GM12891 (cell line): ENCODE measurements at places on chromosomes 3 and 15.

DNA sequence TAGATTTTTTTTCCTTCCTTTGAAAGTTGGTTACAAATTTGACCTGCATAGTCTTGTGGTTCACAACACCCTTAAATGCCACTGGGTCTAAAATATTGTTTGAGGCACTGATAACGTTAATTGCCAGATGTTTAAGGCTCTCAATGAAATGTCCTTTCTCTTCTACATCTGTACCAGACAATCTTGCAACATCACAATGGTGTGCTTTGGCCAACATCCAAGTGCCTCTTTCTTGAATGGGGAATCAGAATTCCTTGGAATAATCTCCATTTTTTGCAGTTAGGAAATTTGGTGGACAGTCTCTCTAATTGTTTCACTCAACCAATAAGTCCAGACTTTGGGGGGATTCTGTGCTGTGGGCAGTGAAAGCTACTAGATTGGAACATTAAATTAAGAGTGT, 26.0 kb upstream of the PEX5L start:
- no peak for DNase-seq

GRCh38 chr3:98136631-98137030, 6.1 kb downstream of the OR5H1 start:
- no peak for DNase-seq

- DNase-seq, result no peak
Measured at GRCh38 chr15:37221671-37222145, 121.4 kb upstream of the MEIS2 start.

DNA sequence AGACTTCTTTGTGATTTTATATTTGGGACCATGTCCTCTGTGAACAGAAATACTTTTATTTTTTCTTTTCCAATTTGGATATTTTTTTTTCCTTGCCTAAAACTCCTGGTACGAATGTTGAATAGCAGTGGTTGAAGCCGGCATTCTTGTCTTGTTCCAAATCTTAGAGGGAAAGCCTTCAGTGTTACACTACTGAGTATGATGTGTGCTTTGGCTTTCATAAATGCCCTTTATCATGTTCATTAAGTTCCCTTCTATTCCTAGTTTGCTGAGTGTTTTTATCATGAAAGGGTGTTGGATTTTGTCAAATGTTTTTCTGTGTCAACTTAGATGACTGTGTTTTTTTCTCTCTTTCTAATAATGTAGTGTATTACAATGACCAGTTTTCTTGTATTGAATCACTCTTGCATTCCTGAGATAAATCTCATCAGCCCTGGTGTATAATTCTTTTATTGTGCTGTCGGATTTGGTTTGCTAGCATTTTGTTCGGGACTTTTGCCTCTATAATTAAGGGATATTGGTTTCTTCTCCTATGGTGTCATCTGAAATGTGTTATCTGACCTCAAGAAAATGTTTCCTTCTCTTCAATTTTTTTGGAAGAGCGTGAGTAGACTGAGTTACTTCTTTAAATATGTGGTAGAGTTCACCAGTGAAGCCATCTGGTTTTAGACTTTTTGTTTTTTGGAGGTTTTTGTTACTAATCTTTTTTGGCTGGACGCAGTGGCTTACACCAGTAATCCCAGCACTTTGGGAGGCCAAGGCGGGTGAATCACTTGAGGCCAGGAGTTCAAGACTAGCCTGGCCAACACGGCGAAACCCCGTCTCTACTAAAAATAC, 33.3 kb downstream of the MAP1A start:
- no peak for DNase-seq

GRCh38 chr15:58241872-58242271, 103.7 kb downstream of the AQP9 start:
- no peak for DNase-seq

DNA sequence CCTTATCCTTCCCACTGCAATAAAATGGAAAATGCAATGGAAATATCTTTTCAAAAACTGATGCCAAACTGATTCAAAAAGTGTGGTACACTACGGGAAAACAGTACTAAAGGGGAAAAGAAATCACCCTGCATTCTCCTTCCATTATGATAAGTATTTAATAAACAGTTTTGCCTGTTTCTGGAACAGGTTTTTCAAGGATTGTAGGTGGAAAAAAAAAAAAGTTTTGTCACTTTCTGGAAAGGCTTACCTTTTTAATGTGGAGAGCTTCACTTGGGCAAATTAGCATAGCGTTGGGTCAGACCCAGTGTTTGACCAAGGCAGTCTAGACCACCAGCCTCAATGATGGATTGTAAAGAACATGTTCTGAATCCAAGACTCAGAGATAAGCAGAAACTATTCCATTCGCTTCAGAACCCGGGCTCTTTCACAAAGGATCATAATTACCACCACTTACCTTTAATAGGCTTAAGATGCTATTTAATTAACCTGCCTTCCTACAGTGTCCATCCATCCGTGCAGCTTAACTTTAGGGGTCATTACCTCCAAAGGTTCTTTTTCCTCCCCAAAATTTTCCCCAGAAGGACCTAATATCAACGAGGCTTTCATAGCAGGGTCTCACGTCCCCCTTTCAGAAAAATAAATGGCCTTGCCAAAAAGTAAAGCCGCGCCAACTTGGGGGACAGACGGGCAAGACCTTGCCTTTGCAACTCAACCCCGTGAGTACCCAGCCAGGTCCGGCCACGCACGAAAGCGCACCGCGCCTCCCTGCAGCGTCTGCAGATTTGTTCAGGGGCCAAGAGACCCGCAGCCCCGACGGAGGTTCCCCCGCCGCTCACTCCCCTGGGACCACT, 1.0 kb downstream of the DCBLD2 start:
- DNase-seq, result peak; percentile 5

GRCh38 chr3:53900666-53901331, 9.1 kb upstream of the SELENOK start:
- DNase-seq, result no peak

- no peak for DNase-seq
Measured at GRCh38 chr3:38169027-38169317, 3.6 kb downstream of the OXSR1 start.

GRCh38 chr3:23740517-23740965, 65.2 kb upstream of the UBE2E1 start:
- DNase-seq, result no peak

DNA sequence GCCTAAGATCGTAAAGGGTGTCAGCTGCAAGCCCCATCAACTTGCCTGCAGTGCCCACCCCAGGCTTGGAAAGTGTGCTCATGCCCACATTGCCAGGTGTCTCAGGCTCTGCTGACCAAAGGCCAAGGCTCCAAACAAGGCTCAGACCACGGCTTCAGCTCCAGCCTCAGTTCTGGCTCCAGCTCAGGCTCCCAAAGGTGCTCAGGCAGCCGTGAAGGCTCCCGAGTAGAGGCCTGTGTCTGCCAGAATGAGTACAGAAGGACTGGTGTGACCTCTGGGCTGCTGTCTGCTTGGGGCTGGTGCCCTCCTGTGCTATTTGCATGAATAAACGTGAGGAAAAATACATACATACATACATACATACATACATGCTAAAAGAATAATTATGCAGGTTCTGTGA, 27.9 kb upstream of the UACA start:
- DNase-seq, result no peak

- DNase-seq, result no peak
Measured at GRCh38 chr3:152496716-152497115, 228.0 kb downstream of the MBNL1 start.

DNA sequence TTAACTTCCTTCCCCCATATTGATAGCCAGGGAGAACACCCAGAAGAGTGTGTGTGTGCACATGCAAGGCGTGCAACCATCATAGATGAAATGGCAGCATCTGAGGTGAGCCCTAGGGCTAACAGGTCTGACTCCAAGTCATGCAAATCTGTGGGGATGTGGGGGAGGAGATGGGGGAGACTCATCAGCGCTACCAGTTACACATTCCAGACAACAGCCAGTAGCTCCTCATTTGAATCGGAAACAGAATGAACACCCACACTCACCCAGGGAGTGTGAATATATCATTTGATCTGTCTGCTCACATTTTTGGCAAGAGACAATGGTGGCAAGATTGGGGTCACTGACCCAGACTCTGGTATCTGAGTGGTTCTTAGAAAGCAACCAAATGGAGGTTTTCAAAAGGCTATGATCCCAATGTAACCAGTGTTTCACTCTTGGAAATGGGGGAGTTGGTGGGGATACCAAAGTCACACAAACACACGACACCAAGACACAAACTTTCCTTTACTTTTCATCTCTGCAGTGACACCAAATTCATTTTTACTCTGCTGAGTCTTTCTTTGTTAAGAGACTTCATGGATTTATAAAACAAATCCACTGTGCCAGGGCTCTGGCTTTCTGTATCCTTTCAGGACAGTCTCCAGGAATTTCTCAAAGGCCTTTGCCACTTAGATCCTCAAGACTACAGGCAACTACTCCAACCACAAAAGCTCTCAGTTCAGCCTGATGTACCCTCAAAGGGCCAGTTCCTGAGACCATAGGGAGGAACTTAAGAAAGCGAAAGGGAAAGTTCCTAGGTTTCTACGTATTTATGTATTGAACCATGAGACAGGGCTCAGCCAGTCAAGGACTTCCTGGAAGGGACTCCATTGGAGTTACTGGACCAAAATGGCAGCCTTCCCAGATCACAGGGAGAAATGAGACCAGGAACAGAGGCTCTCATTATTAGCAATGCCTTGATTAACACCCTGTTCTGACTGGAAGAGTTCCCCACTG, 2.2 kb downstream of the CDCP1 start:
- DNase-seq, result no peak

DNA sequence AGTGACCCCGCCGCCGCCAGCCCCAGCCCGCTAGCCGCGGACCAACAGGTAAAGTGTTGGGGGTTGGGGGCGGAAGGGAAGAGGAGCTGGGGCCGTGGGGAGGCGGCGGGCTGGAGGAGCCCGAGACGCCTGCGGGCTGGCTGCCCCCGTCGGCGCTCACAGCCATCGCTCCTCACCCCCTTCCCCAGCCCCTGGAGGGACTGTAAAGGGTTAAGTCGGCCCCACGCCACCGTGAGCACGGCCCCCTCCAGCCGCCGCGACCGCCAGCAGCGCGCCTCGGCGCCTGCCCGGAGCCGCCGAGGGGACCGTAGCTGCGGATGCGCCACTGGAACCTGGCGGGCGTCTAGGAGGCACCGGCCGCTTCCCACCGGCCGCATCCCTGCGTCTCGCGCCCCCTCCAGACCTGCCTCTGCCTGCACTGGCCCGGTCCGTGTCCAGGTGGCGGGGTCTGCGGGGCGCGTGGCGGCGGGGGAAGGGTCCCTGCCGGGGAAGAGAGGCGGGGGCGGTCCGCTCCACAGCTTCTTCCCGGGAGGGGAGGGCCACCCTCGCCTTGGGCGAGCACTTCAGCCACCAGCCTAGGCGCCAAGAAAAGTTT, 522 bp downstream of the MED12L start:
- peak; percentile 42 for DNase-seq

GRCh38 chr15:52844823-52845222, 54.7 kb upstream of the ONECUT1 start:
- DNase-seq, result no peak

GRCh38 chr3:52489453-52489852, 5.7 kb upstream of the STAB1 start:
- DNase-seq, result no peak
